ENCODE measurements at places on chromosomes 6 and 20.

DNA sequence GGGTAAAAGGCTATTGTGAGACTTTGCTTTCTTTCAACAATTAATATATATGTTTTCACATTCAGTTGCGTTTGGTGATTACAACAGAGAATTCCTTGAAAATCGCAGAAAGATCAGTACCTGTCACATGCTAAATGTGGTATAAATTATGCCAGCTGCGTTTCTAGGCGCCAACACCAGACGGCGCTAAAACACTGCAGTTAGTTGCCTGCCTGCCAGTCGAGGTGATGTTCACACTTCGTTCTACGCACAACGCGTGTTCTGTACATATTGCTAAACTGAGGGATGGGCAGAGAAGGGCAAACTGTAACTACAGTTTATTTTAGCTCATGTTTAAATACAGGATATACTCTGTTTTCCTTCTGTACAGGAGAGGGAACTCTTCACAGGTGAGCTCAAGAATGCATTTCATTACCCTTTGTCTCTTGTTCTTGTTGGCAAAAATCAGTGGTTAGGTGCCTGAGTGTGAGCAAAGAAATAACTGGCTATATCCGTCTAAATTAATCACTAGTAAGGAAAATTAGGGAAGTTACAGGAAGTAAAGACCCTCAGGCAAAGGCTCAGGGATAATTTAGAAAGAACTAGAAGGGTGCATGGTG, 100.1 kb upstream of the RGS17 start:
- no peak for DNase-seq

DNA sequence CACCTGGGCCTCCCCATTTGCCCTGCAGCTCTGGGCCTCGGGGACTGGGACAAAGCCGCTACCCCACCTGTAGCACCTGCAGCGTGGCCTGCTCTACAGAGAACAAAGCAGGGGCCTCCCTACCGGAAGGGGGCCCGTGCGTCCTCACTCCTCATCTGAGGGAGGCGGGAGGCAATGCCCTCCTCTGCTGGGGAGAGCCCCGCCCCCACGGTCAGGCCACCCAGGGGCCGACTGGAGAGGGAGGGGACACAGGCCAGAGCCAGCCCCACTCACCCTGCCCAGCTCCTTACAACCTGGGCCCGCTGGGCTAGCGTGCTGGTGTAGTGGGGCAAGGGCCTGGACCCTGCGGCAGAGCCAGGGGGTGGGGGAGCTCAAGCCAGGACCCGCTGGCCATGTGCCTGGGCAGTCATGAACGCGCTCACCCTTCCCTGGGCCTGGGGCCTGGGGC, 8.0 kb downstream of the LAMA5 start:
- no peak for DNase-seq

DNA sequence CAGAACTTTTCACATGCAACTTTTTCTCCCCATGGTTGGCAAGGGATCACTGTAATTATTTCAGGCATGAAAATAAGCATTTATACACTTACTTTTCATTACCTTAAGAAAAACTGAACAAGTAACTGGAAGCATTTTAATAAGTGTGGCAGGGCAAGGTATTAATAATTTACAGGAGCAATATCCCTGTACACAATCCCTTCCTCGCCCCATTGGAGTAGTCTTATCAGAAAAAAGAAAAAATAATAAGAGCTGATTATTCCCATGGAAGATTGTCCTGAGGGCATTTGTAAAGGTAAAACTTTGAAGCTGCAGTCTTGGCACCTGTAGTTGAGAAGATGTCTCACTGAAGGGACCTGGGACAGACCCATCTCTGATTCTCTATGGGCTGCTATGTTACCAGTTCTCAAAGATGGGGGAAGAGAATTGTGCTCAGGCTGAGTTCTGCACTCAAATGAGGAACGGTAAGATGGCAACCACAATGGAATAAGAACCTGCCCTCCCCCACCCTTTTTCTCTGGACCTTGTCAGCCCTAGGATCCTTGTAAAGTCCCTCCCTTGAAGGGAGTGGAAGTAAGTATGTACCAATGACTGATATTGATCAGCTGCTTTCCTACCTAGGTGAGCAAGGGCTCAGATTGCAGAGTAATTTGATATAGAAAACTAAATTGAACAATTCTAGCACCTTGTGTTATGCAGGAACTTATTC, 70.0 kb upstream of the AHI1 start:
- DNase-seq, result no peak

DNA sequence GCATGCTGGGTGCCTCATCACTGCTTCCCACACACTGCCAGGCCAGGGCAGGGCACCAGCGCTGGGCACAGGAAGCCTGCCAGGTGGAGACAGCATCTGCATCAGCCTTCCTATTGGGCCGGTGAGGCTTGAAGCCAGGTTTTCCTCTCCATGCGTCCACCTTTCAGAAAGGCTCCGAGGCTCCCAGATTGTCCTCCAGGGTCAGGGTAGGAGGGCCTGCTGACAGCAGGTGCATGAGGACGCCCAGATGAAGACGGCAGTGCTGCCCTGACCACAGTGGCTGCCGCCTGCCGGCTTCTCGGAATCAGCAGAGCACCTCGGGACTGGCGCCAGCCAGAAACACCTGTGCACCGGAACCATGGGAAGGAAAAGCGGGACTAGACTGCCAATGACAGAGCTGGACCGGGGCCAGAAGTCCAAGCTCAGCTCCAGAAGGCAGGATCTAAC, 170.5 kb upstream of the CST7 start:
- DNase-seq, result no peak

DNA sequence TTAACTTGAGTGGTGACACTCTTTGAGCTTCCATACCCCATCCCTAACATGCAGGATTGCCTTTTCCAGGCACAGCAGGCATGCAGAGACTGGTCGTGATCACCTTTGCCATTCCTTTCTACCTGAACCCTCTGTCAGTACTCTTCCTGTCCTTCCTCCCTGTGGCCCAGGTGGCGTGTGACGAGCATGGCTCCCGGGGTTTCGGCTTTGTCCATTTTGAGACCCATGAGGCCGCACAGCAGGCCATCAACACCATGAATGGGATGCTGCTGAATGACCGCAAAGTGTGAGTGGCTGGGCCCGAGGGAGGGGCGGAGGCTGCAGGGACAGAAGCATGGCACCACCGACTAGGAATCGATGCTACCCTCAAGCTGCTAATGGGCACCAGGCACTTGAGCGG, 6.7 kb downstream of the PABPC1L start:
- no peak for DNase-seq

- DNase-seq, result no peak
Measured at GRCh38 chr6:104537180-104537579, 322.5 kb downstream of the HACE1 start.

DNA sequence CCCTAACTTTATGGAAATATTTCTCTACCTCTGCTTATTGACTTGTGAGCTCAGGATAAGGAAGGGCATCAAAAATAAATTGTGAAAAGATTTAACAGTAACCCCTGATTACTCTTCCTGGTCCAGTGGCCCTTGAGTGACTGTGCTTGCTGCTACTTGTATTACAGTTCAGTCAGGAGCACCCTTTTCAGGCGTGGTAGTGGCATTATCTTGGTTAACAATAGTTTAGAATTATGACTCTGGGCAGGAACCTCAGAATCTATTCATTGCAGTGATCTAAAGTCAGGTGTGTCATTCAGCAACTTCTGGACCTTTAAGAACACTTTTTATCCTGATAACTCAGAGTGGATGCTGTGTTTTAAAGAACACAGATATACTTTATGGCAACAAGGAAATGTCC, 43.4 kb downstream of the FAM135A start:
- DNase-seq, result no peak

DNA sequence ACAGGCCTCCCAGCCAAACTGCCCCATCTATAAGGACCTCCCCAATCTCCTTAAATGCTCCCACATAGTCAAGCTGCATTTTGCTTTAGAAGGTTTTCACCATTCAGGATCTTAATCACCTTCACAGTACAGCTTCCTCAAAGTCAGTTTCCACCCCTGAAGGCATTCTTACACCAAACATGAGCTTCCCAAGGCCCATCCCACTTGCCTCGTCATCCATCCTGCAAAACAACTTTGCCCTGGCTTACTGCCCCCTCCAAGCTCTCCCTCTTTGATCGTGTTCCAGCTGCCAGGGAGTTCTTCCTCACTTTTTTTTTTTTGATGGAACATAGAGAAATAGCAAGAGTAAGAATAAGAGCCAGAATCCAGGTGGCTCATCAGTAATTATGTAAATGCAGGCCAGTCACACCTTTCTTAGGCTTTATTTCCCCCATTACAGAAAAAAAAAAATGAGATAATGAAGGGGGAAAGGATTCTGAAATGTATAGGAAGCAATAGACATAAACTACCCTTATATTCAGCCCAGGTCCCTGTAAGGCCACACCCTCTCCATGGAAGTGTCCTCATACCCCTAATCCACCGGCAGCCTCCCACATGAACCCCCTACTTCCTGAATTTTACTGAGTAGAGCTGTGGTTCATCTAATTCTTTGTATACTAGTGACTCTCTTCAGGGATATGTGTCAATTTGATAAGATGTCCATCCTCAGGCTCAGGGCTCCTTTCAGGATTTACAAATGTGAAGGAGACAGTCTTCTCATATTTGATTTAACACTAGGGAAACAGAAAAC, 12.7 kb downstream of the TRIM27 start:
- DNase-seq, result no peak

- no peak for DNase-seq
Measured at GRCh38 chr6:50993941-50994720, 175.5 kb downstream of the TFAP2B start.

- no peak for DNase-seq
Measured at GRCh38 chr20:52190437-52191131, 995 bp downstream of the ZFP64 start.

DNA sequence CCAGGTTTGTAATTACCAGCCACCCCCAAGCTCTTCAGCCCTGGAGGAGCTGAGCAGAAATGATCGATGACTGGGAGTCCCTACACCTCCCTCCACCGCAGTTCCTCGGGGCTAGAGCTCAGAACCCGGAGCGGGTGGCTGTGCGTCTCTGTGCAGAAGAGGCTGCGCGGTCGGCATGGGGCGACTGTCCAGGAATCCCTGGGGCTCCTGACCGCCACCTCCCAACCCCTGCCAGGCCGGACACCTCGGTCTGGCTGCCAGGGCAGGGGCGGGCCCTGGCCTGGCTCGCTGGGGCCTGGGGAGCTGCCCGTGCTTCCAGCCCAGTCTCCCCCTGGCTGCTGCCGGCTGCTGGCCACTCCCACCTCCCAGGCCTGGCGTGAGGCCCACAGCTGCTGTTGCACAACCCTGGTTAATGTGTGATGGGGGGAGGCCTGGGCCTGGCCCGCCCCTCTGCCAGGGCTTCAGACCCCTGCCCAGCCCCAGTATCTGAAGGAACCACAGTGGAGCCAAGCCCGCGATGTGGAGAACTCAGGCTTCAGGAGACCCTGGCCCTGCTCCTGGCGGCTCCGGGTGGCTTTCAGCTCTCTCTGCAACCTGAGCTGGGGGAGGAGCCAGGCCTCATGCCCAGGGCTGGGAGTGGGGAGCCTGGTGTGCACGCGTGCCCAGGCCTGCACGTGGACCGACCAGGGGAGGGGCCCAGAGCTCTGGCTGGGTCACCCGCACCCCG, 1.2 kb downstream of the SLC2A4RG start:
- DNase-seq, result no peak

DNA sequence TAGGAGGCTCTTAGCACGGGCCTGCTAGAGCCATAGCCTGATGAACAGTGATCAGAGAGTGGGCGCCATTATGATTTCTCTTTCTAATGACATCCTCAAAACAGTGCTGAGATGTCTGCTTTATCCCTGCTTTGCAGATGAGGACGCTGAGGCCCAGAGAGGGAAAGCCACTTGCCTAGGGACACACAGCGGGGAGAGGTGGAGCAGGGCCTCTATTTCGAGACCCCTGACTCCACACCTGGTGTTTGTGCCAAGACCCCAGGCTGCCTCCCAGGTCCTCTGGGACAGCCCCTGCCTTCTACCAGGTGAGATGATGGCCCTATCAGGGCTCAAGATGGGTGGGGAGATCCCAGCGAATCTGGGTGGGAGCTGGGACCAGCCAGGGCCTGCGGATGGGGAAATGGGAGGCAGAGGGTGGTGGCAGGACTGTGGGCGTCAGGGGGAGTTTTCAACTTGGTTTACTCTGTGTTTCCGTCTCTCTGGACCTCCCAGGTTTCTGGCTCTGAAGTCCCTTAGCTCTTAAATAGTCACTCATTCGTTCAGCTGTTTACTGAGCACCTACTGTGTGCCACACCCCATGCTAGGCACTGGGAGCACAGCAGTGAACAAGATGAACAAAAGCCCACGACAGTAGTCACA, 36.7 kb downstream of the SRC start:
- no peak for DNase-seq

DNA sequence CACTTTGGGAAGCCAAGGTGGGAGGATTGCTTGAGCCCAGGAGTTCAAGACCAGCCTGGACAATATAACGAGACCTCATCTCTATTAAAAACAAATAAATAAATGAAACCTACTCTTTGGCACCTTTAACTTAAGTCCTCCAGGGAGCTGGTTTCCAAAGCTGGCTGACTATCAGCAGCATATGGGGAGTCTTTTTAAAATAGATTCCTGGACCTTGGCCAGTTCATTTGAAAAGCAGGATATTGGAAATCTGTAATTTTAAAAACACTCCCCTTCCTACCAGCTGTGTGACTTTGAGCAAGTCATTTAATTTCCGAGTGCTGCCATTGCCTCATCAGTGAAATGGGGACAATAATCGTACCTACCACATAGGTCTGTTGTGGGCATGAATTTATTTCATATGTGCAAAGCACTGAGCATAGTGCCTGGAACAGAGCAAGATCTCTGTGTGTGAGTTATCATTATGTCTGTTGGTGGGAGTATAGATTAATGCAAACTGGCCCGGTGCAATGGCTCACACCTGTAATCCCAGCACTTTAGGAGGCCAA, 40.9 kb upstream of the PTPN1 start:
- DNase-seq, result no peak

- DNase-seq, result no peak
Measured at GRCh38 chr20:4720977-4721349, 746 bp upstream of the PRND start.

DNA sequence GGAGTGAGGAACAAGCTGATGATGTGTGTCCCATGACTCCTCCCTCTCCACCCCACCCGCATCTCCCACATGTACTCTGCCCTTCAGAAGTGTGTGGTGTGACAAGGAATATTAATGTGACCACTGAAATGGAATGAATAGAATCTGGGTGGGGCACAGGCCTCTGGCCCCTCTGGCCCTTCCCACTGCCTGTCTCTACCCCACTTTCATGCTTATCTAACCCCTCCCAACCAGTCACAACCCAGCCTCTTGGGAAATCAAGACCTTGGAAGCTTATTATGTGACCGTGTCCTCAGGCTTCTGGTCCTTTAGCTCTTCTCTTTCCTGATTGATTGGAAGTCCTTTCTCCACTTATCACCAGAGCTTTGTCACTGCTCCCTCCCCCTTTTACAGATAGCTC, 312.2 kb upstream of the SOX4 start:
- no peak for DNase-seq

GRCh38 chr6:45000833-45001232, 327.3 kb upstream of the RUNX2 start:
- no peak for DNase-seq

DNA sequence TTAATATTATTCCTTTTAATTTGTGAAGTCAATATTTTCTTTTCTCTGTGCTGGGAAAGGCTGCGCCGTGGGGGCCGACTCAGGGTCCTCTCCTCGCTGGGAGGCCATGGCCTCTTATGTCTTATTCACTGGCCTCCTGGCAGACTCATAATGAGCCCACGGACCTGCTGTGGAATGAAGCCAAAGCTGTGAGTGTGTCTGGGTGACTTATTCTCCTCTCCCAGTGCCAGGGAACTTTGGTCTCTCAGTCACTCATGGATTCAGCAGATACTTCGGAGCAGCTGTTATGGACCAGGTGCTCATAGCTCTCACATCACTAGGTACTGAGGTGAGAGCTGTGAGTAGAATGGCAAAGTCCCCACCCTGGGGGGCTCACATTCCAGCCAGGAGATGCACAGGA, 297.6 kb downstream of the CDH26 start:
- no peak for DNase-seq
